ENCODE measurements at places on chromosomes 5 and 9.

- DNase-seq = no peak
These were observed 471.5 kb downstream of the ZNF608 start for GRCh38 chr5:124274949-124275348.

DNA sequence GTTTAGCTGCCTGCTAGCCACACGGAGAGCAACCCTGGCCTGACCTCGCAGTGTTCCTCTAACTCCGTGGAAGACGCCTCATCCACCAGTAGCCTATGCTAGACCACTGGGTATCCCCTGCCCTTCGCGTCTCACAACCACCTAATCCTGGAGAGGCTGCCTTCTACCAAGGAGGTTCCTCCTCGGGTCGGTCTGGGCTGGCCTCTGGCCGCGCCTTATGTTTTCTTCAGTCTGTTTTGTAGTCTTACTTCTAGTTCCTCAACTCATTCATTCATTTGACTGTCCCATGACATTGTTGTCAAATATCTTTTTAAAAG lies 1.6 kb upstream of the TPM2 start:
- no peak for DNase-seq

GRCh38 chr5:39422036-39422606 lies 2.7 kb downstream of the DAB2 start:
- DNase-seq = no peak

DNA sequence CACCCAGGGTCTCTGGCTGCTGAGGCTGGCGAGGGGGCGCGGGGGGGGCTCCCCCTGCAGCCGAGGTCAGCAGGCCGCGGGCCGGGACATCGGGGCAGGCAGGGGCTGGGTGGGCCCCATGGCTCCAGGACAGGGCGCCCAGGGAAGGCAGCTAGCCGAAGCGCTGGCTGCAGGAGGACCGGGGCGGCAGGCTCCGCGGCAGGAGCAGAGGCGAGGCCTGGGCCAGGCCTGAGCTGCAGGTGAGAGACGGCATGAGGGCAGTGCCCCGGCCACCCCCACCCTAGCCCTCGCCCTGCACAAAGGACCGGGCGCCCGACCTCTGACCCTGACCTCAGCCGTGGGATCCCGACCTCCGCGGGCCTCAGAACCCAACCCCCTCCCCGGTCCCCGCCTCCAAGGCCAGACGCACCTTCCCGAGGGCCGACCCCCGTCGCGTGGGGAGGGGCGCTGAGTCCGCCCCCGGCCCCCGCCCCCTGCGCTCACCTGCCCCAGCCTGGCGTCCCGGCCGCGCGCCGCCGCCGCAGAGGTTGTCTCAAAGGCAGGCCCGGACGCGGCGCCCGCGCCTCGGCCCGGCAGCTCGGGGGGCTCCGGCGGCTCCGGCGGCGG lies 431 bp downstream of the RNF208 start:
- no peak for DNase-seq

- no peak for DNase-seq
These were observed 779.3 kb downstream of the CDH9 start for GRCh38 chr5:26259081-26259480.

GRCh38 chr5:98768160-98768959 lies 5.1 kb upstream of the RGMB start:
- no peak for DNase-seq

- no peak for DNase-seq
These were observed 463.7 kb downstream of the DNAH5 start for GRCh38 chr5:13480834-13481233.

- no peak for DNase-seq
These were observed 24.4 kb downstream of the HNRNPH1 start for GRCh38 chr5:179599100-179599499.

- DNase-seq = no peak
These were observed 66.7 kb downstream of the SIL1 start for GRCh38 chr5:139131465-139131864.

DNA sequence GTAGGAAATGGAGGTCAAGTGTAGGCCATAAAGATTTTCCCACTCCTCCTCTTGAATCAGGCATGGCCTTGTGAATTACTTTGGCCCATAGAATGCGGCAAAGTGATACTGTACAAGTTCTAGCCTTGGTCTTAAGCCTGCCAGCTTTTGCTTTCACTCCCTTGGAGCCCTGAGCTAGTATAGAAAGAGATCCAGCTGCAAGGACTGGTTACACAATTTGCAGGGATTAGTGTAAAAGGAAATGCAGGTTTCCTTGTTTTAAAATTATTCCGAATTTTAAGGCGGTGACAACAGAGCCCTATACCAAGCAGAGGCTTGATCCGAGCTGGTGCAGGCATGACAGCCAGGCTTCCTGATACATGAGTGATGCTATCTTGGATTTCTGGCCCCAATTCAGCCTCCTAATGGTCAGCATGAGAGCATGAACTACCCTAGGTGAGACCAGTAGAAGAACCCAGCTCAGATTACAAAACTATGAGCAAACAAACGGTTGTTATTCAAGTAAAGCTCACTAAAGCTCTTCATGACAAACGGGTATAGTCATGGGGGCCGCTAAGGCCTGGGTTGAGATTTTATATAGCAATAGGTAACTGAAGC lies 257.9 kb downstream of the DOCK8 start:
- no peak for DNase-seq

DNA sequence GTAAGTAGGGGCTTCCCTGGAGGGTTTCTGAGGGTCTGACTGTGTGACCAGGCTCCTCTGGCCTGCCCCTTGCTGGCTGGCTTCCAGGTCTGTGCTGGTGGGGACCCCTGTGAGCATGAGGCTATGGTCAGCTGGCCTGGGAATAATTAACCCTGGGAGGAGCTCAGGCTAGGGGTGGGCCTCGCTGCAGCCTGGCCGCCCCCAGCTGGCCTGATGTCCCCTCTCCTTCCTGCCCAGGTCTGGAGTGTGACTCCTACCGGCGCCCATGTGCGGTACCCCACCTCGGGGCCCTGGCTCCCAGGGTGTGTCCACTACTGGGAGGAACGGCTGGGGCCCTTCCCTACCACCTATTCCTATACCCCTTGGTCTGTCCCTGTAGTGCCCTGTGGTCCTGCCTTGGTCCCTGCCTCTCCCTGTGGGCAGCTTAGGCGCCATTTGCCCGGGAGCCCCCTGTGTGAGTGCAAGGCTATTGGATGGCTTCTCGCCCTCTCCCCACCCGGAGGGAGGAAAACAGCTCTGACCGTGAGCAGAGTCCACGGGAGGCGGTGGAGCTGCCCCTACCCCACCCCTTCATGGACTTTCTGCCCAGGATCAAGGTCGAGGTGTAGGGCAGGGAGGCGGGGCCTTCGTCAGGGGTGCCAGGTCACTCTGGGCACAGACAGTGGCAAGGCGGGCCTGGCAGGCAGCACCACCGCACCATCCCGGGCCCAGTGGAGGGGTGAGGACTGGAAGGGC lies 9.4 kb downstream of the RXRA start:
- DNase-seq = no peak

DNA sequence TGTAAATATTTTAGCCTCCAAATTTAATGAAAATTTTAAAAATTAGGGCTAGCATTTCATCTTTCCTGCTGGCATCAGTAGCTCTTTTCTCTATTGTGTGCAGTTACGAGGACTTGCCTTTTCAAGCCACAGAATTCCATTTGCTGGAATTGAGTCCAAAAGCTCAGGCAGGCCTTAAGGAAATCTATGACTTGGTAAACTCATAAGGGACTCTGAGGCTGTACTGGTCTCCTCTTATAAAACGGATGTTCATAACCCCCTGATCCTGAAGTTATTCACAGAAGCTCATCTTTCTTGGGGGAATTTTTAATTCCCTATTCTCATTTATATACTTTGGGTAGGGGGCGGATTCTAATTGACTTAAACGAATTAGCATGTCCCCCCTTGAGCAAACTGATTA lies 23.4 kb downstream of the ANKRA2 start:
- DNase-seq = no peak

GRCh38 chr9:88694625-88695024 lies 159.6 kb downstream of the NXNL2 start:
- DNase-seq = no peak

DNA sequence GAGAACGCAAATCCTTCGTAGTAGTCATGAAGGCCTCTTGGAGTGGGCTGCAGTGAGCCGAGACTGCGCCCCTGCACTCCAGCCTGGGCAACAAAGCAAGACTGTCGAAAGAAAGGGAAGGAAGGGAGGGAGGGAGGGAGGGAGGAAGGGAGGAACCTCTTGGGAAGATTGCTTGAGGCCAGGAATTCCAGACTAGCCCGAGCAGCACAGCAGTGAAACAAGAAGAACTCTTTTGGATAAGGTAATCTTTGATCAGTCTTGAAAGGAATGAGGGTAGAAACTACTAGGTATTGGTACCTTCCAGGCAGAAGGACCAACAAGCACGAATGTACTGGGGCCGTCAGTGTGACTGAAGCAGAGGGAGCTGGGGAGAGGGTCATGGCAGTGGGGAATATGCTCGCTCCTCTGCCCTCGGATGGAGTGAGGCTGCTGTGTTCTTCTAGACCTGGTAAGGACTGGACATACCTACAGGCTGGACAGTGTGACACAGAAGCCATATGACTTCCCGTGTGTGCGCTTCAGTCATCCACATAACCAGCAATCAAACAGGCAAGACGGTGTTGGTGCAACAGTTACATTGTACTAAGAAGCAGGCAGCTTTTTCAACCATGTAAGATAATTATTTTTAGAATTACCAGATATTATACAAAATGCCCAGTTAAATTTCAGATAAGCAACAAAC lies 45.2 kb downstream of the P4HA2 start:
- DNase-seq = no peak

- no peak for DNase-seq
These were observed 6.2 kb upstream of the ERGIC1 start for GRCh38 chr5:172827841-172828240.

GRCh38 chr9:88287972-88288371 lies 100.3 kb upstream of the SPIN1 start:
- DNase-seq = no peak

GRCh38 chr9:117795271-117795670 lies 91.1 kb downstream of the TLR4 start:
- DNase-seq = no peak

All from stimulated activated CD8-positive, alpha-beta memory T cell treated with anti-CD3 and anti-CD28 coated beads, Interleukin-4, amount 100 ng/mL, for 4 hours (primary cell).